ENCODE measurements at places on chromosomes 1 and 21. TPM values are rescaled to one million over a fixed set of nuclear protein-coding genes. Genes with fewer than 3 reads are reported as not detected.

The FCRL5 gene
- not detected for total RNA-seq

- DNase-seq: no peak
Measured at GRCh38 chr1:232431748-232432147, 198.2 kb downstream of the SIPA1L2 start.

DNA sequence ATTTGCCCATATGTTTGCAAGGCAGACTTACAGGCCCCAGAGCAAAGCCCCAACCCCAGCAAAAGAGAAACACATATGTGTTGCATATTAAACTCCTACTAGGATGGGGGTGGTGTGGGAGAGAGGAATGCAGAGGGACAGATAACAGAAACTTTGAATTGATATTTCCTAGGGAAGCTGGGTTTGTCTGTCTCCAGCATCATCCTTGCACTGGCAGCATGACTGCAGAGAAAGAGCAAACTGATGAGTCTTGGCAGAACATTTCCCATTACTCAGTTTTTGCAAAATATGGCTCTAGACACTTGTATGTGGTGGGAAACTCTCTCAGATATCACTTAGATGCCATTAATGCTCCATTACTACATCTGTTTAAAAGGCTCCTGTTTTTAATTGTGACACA, 43.8 kb upstream of the MARK1 start:
- no peak for DNase-seq

The TRIM58 gene
- not detected for total RNA-seq

The ACTA1 gene
- 1,702 TPM for total RNA-seq

DNA sequence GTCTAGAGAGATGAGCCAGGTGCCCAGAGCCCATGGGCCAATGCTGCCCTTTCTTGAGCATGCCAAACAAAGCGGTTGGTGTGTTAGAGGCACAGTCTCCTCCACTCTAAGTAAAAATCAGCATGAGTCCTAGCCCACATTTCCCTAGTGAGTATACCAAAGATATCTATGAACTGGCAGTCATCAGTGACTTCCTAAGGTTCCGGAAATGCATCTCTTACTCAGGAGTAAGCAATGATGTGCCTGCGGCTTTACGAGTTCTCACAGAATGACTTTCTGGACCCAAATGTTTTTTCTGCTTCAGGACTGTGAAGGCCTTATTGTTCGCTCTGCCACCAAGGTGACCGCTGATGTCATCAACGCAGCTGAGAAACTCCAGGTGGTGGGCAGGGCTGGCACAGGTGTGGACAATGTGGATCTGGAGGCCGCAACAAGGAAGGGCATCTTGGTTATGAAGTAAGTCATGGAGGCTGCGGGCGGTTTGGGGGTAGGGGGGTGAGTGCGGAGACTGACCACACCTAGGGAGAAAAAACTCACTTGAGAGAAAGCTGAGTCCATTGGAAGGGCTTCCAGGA, 9.2 kb downstream of the PHGDH start:
- DNase-seq: no peak

The CNR2 gene
- not detected for total RNA-seq

DNA sequence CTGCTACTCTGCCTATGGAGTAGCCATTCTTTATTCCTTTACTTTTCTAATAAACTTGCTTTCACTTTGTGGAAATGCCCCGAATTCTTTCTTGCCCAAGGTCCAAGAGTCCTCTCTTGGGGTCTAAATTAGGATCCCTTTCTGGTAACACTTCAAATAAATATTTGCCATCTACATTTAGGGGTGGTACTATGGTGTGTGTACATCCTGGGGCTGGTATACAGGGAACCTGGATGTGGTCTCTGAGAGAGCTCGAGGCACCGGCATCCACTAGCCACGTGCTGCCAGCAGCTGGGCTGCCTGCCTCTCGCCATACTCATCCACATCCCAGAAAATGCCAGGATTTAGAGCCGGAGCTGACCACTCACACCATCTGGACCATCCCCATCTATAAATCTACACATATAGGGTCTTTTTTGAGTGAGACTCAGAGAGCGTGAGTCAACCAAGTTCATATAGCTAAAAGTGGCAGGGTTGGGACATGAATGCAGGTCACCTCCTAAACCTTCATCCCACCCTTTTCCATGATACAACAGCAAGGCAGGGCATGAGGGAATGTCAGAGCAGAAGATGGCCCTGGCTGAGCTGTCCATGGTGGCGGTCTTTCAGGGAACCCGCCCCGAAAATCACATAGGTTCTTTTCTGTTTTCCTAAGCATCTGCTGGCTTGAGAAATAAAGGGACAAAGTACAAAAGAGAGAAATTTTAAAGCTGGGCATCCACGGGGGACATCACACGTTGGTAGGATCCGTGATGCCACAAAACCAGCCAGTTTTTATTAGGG, 76.6 kb upstream of the F3 start:
- DNase-seq: no peak

DNA sequence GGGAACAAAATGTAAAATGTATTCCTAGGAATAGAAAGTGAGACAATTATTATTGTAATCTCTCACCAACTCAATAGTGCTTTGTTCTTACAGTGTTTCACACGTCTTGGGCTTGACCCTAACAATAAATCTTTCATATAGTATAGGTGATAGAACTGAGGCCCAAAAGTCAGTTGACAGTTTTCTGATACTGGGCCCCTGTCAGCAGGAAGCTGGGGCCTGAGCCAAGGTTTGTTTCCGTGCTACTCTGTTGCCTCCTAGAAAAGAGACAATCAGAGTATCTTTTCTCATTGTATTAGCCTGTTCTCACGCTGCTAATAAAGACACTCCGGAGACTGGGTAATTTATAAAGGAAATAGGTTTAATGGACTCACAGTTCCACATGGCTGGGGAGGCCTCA, 5.0 kb downstream of the RRP1B start:
- no peak for DNase-seq

The RASAL2 gene
- 21.3 TPM for total RNA-seq

DNA sequence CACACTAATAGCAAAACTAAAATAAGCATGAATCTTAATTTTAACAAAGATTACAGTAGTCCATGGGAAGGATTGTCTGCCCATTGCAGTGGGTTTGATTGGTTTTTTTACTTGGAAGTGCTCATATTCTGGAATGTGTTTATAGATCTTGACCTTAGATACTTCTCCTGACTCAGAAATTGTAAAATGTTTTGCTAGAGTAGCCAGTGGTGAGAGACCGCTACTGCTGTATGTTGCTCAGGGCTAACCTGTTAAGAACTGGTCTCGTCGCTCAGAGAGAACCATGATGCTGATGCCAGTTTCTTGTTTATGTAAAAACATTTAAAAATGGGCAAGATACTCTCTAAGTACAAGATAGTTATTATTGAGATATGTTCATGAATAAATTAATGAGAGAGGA, 99.9 kb downstream of the ROR1 start:
- no peak for DNase-seq

DNA sequence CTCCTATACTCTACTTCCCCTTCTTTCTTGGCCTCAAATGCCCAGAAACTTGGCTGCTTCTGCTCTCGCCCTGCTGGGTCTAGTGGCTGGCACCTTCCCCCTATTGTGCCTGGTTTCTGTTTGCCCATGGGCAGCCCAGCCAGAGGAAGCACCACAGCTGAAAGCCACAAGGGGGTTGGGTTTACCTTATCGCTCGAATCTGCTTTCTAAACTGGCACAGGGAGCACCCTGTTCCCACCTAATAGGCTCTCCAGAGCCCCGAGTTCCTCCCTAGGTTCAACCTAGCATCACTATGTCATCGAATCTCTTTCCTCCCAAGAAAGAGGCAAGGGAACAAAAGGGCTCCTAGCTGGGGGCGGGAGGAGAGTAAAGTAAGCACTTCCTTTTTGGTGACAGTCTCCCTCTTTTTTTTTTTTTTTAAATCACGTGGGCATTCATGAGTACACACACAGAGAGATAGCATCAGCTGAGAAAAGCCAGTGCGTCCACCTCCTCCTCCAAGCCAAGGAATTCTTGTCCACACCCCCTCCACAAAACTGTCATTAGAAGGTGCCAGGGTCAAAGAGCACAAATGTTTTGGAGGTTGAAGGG, 72.8 kb downstream of the PLEKHA6 start:
- DNase-seq: peak; percentile 30

DNA sequence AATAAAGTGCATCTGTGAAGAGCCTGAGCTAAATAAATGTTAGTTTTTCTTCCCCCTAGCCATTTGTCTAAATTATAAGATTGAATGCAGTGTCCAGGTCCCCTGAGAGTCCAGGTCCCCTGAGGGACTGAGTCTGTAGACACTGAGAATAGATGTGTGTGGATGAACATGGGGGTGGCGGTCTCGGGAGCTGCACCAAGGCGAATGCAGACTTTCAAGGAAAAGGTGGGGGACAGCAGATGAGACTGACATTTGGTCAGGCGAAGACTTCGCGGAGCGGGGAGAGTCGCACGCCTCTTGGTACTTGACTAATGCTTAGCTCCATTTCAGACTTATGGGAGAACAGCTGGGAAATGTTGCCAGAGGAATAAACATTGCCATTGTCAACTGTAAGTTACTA, 17.7 kb upstream of the MX2 start:
- DNase-seq: no peak

The PLEKHG5 gene
- total RNA-seq: 52.4 TPM

- DNase-seq: no peak
Measured at GRCh38 chr1:81351864-81352263, 448.9 kb upstream of the ADGRL2 start.

The COL16A1 gene
- total RNA-seq: 27.9 TPM

The HSF2BP gene
- 3.2 TPM for total RNA-seq

DNA sequence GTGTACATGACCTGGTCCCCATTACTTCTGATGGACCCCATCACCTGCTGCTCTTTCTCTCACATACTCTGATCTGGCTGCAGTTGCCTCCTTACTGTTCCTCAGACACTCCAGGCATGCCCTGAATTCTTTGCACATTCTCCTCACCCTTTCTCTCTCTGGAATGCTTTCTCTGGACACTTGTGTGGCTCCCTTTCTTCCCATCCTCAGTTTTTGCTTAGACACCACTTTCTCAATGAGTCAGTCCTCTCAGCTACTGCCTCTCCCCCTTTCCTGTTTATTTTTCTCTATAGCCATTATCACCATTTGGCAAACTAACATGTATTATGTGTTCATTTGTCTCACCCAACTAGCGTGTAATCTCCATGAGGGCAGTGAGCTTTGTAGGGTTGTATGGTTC, 28.1 kb downstream of the PLXNA2 start:
- peak; percentile 76 for DNase-seq

DNA sequence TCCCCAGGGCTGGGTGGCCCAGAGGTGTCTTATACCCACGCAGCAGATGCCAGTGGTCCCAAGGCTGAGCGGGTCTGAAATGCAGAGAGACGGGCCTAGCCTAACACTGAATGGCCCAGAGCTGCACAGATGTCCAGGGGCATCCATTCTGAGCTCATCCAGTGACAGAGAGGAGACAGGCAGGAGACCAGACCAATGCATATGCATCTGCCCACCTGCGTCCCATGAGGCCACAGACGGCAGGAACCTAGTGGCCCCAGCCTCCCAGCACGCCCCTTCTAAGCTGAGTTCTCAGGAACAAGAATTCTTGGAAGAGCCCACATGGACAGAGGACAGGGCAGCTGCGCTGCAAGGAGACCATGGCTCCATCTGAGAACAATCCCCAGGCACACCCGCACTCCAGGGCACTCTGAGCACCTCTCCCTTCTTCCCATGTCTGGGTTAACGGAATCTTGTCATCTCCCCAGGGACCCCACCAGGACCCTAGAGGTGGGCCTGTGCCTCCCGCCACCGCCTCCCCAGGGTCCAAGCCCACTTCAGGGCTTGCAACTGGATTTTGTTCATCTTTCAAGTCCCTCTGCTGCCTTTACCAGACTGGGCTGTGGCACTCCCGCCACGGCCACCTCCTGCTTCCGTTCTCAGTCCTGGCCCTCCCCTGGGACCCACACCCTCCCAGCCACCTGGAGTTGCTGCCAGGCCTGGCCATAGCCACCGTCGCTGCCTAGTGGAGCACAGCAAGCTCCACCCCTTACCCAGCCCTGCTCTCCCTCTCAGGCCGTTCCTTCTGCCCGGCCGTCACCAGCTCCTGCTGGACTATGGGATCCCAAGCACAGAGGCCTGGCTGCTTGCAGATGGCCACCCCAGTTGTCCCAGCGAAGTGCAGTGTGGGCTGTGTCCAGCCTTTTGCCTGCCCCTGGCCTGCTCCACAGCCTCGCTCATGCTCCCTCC, 3.3 kb downstream of the WNT3A start:
- DNase-seq: no peak

GRCh38 chr1:88394958-88395357, 289.1 kb upstream of the PKN2 start:
- no peak for DNase-seq

DNA sequence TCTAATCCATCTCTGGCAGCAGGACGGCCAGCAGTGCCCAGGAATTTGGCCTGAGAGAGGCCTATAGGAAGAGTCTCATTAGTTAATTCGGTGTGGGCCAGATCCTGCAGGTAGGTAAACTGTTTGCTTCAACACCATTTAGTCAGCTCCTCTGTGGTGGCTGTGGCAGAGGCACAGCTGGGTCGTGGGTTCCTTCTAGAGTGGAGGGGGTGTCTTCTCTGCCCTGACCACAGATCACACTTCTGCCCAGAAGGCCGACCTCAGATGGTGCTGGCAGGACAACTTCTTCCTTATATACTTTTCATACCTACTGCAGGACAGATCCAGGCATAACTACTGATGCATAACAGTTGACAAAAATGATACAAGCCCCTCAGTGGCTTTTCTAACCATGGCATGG, 281.4 kb downstream of the RPS6KC1 start:
- peak; percentile 46 for DNase-seq

- DNase-seq: no peak
Measured at GRCh38 chr21:36092681-36093080, 22.9 kb downstream of the CBR1 start.
